CD4-positive, alpha-beta T cell treated with Interleukin-6 at 100 ng/mL for 8 hours (primary cell): ENCODE measurements at places on chromosomes 7 and 10.

- no peak for DNase-seq
Measured at GRCh38 chr10:123721441-123722049, 55.4 kb downstream of the GPR26 start.

DNA sequence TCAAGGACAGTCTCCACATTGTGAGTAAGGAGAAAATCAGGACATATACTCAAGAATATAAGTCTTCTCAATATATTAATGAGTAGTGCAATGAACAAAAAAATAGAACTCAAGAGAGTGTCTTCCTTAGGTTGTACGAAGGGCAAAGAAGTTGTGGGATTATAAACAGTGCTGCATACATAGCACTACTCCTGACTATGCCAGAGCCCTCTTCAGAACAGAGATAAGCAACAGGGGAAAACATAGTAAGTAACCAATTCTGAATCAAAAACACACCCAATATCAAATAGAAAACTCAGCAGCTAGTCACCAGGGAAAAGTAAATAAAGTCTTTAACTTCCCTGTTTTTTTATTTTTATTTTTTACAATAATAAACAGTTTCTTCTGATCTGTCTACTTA, 10.6 kb downstream of the ARHGAP21 start:
- DNase-seq: no peak

- no peak for DNase-seq
Measured at GRCh38 chr7:114484226-114484625, 69.6 kb downstream of the FOXP2 start.

- peak; percentile 25 for DNase-seq
Measured at GRCh38 chr7:90455163-90456030, 14.0 kb upstream of the PTTG1IP2 start.

DNA sequence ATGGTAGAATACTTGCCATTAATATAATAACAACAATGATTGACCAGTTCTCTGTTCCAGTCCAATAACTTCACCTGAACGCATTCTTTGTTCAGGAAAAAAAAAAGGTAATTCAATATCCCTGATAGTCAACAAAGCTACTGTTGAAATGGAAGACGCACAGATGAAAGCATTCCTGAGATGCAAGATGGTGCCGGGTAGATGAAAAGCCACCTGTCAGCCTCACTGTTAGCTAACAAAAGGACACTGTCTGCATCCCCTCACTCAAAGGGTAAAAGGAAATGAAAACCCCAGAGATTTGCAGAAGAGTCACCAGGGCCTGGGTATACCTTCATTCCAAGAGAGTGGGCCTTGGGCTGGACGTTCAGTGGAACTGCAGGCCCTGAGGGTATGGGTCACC, 357.4 kb downstream of the PLXNA4 start:
- no peak for DNase-seq

DNA sequence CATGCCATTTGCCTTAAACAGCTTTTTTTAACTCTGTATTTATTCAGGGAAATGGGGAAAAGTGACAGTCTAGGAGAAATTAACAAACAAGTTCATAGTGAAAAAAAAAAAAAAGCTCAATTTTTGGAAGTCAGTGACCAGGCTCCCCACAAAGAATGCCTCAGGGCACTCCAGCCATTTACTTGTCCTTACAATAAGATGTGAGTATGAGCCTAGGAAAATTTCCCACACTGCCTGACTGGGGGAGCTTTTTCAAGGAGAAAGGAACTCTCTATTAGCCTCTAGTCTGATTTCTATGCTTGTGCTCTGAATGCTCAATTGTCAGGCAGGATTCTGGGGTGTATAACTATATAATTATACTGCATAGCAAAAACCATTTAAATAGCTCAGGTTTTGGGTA, 74.9 kb upstream of the NRBF2 start:
- DNase-seq: no peak

- DNase-seq: no peak
Measured at GRCh38 chr7:39667341-39667923, 44.1 kb downstream of the RALA start.

- no peak for DNase-seq
Measured at GRCh38 chr7:124084024-124084423, 51.2 kb upstream of the TMEM229A start.

DNA sequence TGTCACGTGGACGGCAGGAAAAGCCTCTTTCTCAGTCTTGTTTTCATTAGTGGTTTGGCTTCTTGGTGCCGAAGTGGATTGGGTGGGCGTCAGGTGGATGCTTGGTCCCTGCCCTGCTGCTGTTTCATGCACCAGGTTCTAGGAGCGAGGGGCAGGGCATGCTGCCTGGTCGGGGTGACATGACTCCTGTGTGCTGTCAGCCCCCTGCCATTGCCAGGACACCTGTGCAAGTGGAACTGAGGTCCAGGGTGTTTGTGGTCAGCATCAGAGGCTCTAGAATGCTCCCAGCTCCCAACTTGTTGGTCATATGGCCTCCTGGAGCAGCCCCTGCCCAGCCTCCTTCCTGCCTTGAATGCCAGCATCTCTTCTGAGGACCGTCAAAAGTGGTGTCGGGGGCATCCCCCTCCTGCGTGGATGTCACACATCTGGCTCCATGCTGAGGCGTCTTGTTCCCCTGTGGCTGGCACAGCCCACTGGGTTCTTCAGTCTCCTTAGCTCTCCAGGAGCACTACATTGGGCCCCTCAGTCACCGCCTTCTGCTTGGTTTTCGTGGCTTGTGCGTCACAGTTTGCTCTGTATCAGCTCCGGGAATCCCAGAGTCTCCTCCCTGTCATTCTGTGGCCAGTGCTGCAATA, 24.8 kb downstream of the ADCY1 start:
- DNase-seq: no peak

GRCh38 chr7:12788591-12788990, 101.2 kb downstream of the ARL4A start:
- DNase-seq: no peak

- no peak for DNase-seq
Measured at GRCh38 chr10:102153093-102153620, 968 bp downstream of the NOLC1 start.

DNA sequence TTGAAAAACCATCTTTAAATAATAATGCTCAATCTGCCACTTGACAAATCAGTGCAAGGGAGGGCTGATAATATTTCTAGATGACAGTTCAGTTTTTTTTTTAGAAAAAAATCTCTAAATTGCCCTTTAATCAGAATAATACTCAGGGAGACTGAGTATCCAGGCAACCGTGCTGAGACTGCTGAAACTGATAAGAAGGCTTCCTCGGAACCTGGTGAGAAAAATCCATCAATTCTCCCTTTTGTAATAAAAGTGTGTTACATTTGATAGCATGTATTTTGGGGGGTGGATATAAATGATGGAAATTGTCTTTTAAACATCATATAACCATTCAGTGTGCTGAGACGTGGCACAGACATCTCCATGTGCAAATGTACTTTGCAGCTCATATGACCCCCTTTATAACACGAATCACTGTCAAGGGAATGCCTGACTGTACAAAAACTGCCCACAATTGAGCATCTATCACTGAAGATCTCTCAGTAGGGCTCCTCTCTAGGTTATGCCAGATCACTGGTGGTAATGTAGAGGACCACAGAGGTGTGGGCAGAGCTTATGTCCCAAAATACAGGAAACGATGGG, 491.1 kb upstream of the ADARB2 start:
- no peak for DNase-seq

- no peak for DNase-seq
Measured at GRCh38 chr10:113000876-113001598, 51.0 kb downstream of the TCF7L2 start.

GRCh38 chr10:14453593-14453992, 122.9 kb upstream of the FRMD4A start:
- DNase-seq: no peak

GRCh38 chr10:103504181-103504783, 10.8 kb downstream of the NEURL1 start:
- peak; percentile 50 for DNase-seq
